ENCODE measurements at places on chromosomes 3 and 15. TPM values are rescaled to one million over a fixed set of nuclear protein-coding genes. Genes with fewer than 3 reads are reported as not detected.

DNA sequence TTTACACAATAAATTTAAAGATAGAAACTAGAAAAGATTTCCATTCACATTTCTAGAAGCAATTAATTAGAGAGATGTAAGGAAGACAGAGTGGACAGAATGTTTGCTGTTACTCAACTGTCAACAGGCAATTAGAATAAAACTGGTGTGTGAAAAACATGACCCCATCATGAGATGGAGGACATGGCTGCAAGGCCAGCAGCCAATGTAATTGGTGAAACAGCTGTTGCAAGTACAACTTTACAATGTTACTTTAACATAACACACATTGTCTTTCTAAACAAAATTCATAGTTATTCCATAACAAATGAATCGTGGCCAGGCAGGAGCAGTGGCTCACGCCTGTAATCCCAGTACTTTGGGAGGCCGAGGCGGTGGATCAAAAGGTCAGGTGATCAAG, 28.6 kb upstream of the STAG1 start:
- no peak for DNase-seq

DNA sequence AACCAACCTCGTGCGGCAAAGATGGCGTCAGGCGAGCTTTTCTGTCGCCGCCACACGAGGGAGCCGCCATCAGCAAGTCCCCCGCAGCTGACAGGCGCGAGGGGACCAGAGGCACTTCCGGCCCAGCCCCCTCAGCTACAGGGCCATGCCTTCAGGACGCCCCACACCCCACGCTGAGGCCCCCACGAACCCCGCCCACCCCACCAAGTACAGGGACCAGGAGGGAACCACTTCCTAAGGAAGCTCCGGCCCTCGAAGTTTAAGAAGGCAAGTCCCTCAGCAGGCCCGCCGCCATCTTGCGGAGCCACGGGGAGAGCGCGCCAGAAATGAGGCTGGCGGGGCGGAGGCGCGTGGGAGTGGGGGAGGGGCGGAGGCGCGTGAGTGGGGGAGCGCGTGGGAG, 790 bp downstream of the DAZL start:
- DNase-seq: no peak

GRCh38 chr3:45446706-45447105, 58.3 kb downstream of the LARS2 start:
- no peak for DNase-seq

DNA sequence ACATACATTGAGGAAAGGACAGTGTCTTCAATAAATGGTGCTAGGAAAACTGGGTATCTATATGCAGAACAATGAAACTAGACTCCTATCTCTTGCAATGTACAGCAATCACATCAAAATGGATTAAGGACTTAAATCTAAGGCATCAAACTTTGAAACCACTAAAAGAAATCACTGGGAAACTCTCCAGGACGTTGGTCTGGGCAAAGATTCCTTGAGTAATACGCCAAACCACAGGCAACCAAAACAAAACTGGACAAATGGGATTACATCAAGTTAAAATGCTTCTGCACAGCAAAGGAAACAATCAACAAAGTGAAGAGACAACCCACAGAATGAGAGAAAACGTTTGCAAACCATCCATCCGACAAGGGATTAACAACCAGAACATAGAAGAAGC, 14.5 kb downstream of the LAMP3 start:
- DNase-seq: no peak

DNA sequence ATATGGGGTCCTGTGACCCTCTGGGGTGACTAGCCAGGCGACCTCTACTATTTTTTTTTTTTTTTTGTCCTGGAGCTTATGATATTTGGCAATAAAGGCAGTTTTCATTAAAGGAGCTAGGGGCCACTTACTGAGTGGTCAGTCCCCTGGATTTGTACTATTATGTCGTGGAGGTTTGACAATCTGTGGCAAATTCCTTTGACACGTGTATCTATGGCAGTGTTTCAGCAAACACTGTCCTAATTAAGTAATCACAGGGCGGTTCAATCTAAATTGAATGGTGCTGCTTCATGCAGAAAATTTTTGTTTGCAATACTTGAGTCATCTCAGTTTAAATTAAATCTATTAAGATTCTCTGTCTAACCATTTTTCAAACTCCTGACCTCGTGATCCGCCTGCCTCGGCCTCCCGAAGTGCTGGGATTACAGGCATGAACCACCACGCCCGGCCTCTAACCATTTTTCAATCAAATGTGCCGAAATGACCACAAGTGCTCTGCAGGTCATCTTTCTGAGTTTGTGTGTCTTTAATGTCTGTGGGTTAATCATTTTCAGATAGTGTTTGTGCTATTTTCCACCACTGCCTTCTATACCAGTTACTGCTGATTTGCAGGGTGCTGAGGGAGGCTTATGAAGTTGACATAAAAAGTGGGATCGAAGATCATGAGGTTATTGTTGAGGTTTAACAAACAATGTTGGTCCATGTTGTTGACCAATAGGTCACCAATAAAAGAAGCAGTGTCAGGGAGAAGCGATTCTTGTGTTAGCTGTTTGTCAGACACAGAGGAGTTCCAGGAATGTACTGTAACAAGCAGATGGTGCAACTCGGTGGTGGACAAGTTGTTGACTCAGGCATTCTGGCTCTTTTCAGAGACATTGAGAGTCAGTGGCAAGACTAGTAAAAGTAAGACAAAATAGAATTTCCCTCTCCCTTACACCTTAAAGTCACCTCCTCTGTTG, 18.6 kb upstream of the SLC2A2 start:
- no peak for DNase-seq

DNA sequence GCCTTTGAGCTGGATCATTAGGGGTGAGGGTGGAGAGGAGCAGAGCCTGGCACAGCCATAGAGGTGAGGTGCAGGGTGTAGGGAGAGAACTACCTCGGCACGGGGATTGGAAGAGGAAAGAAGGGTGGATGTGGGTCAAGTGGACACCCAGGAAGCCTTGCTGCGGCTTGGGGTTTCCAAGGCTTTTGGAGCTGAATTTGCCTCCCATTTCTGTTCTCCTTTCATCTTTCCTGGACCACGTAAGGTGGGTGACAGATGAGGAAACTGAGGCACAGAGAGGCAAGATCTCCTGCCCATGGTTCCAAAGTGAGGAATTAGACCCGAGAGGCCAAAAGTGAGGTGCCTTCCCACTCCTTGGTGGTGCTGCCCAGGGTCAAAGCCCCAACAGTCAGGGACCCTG, 35.4 kb upstream of the SFMBT1 start:
- no peak for DNase-seq

GRCh38 chr3:69435274-69436265, 49.7 kb upstream of the FRMD4B start:
- no peak for DNase-seq

DNA sequence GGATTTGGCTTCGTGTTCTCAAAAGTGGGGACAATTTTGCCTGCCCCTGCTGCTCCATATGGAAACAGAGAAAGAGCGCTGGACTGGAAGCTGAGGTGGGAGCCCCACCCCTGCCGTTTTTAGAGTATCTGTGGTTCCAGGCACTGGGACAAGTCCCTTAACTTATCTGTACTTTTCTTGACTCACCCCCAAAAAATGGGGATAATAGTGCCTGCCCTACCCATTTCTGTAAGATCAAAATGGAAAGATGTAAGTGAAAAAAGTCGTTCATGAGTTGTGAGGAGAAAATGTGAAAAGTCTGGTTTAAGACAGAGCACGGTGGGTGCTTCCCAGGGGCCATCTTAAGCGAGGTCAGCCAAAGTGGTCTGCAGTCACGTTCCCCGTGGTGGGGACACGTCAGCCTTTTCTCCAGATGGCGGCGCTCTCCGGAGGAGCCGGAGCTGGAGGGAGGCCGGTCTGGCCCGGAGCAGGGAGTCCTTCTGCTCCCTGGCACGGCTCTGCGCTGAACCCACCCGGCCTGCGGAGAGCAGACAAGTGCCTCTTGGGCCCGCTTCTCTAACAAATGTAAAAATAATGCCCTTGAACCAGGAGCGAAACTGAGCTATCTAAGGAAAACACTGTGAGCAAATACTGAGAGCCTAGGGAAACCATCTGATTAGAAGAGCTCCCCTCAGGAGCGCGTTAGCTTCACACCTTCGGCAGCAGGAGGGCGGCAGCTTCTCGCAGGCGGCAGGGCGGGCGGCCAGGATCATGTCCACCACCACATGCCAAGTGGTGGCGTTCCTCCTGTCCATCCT, at the start of gene CLDN18:
Gene CLDN18 (plus strand): TSS at position 690 of the 797 bp plus-strand sequence. CDS start 61 bp downstream, at position 751.
- DNase-seq: peak; percentile 26

DNA sequence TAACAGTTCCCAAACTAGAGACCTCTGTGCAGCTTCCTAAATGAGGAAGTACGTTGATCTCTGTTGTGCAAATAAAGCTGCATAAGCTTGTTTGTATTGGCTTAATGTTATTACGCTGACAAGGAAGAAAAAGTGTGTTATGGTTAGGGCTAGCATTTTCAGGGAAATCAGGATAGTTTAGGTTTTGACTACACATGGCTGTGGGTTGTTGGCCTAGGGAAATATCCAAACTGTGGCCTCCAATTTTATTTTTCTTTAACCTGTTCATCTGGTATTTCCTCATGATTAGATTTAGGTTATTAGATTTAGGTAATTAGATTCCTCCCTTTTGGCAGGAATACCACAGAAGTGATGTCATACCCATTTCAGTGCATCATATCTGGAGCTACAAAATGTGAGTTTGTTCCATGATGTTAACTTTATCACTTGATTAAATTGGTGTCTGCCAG, 8.7 kb upstream of the MCCC1 start:
- no peak for DNase-seq

DNA sequence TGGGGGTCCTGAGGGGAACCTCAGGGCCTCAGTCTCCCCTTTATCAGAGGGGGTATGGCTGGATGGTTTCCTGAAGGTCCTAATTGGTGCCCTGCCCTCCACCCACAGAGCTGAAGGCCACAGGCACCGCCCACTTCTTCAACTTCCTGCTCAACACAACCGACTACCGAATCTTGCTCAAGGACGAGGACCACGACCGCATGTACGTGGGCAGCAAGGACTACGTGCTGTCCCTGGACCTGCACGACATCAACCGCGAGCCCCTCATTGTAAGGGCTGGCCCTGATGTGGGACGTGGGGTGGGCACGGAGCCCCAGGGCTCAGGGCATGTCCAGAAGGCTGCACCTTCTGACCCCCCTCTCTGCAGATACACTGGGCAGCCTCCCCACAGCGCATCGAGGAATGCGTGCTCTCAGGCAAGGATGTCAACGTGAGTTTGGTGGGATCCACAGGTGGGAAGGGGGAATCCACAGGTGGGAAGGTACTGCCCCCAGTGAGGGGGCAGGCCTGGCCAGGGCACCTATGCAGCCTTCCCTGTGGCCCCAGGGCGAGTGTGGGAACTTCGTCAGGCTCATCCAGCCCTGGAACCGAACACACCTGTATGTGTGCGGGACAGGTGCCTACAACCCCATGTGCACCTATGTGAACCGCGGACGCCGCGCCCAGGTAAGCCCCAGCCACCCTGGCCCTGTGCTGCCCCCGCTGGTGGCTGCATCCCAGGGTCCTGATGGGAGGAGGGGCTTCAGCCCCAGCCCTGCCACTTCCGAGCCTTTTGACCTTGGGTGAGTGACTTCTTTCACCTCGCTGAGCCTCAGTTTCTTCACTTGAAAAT, 17.5 kb upstream of the GNAT1 start:
- no peak for DNase-seq

DNA sequence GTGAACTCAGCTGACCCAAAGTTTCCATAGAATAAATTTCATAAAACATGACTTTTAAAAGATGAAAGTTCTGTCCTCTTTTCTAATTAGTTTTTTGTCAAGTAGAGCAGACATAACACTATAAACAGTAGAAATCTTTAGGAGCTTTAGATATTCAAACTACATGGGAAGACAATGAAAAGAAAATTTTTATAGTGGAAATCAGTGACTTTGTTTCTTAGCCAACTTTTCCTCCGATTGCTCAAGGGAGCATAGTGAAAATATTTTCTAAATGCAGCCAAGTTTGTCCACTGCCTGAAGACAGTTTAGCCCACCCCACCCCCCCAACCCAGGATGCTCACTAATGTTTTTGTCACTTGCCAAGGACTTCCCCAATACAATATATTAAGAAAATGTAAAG, 114.9 kb downstream of the PLD1 start:
- DNase-seq: no peak

- DNase-seq: no peak
These were observed 19.5 kb downstream of the SMAD6 start for GRCh38 chr15:66721501-66721937.

DNA sequence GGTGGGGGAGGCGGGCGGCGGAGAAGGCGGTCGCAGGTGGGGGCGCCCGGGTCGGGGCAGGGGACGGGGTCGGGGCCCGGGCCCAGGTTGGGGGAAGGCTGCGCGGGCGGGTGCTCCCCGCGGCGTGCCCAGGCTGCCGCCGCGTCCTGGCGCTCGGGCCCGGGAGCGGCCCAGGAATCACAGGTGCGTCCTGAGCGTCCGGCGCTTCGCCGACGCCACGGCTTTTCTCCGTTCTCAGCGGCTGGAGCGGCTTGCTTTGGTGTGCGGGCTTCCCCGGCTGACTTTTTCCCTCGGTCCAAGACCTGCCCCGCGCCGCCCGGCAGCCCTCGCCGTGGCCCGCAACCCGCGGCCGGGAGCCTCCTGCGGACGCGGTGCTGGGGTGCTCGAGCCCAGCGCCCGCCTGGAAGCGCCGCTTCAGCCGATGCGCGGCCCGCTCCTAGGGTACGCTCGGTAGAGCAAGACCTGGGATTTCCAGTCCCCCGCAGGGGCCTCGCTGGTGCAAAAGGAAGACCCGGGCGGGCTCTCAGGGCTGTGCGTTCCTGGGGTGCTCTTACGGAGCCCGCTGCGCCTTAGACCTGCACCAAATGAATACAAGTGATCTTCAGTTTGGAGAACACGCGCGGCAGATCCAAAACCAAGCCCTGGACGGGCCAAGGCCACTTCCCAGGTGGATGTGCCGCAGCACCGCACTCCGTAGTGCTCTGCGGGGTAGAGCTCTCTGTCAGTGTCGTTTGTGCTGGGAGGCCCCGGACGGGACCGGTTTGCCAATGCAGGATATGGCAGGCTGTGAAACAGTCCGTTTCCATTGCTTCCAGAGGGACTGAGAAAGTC, 639 bp downstream of the NIPA1 start:
- DNase-seq: no peak

Gene MAP3K13
- total RNA-seq: 44.9 TPM

Gene CDAN1
- 12.8 TPM for total RNA-seq

Gene HRH1
- total RNA-seq: 15.9 TPM

Gene NMB
- 4.8 TPM for total RNA-seq

Gene TLR9
- total RNA-seq: 0.69 TPM

Data from esophagus muscularis mucosa (tissue), 4 donors.